Mammary epithelial cell (primary cell): ENCODE measurements at places on chromosomes 4 and X.
A peak's percentile ranks its signal among the peaks of the same experiment; 100 is the strongest.

DNA sequence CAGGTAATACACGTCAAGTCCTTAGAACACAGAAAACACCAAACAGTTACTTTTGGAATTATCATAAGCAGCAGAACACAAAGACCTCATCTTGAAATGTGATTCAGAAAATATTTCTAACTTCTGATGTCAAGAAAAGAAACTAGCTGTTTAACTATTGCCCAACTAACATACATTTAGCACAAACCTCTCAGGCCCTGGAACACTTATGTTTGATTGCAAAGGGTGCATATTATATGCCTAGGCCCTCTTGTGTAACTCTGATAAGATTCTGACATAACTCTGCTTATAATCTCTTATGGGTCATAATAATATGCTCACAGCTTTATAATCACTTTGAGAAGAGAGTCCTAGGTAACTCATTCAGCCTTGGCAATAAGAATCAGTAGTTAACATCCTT is 62.6 kb downstream of the TBC1D9 start:
- DNase-seq: no peak

DNA sequence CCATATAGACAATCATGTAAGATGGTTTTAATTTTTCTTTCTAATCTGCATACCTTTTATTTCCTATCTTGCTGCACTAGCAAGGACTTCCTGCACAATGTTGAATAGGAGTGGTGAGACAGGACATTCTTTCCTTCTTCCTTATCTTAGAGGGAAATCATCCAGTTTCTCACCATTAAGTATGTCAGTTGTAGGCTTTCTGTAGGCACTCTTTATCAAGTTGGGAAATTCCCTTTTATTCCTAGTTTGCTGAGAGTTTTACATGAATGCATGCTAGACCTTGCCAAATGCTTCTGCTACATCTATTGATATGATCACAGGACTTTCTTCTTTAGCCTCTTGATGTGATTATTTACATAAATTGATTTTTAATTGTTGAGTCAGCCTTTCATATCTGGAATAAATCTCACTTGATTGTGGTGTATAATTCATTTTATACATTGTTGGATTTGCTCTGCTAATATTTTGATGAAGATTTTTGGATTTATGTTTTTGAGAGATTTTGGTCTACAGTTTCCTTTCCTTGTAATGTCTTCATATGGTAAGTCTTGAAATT is 23.8 kb downstream of the RNF175 start:
- peak; percentile 70 for DNase-seq

DNA sequence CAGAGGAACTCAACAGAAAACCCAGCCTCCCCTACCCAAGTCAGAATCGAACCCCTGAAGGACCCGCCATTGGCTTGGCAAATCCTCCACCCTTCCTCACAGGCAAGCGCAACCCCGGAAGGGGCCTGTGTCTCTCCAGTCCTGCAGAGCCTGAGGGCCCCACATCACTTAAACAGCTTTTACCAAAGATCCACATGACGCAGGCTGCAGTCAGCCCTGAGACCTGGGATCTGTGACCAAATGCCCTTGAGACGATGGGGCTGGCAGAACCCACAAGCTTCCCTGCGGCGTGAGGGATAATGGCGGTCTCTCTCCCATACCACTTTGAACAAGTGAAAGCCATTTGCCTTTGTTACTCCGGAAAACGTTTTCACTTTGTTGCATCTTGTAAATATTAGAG is 54.9 kb downstream of the ACOX3 start:
- no peak for DNase-seq

GRCh38 chr4:2219233-2219760 is 22.6 kb downstream of the HAUS3 start:
- DNase-seq: no peak
